ENCODE measurements at places on chromosomes 1 and 21. TPM values are rescaled to one million over a fixed set of nuclear protein-coding genes. Genes with fewer than 3 reads are reported as not detected.

The HHIPL2 gene
- 0.29 TPM for total RNA-seq

The C4BPA gene
- 0.76 TPM for total RNA-seq

The LAMB3 gene
- 2.3 TPM for total RNA-seq

The TBCE gene
- 20.2 TPM for total RNA-seq

The FAM89A gene
- total RNA-seq = 9.5 TPM

The ACOT11 gene
- 29.4 TPM for total RNA-seq

The CSMD2 gene
- 0.70 TPM for total RNA-seq

The SEMA6C gene
- 39.0 TPM for total RNA-seq

The SLC35F3 gene
- 0.99 TPM for total RNA-seq

The C1orf210 gene
- 12.9 TPM for total RNA-seq

The TMCO4 gene
- 23.2 TPM for total RNA-seq

The SMPDL3B gene
- total RNA-seq = 7.8 TPM

The OR2L2 gene
- total RNA-seq = 0.06 TPM

The DAB1 gene
- total RNA-seq = 2.8 TPM

The KIF2C gene
- 13.3 TPM for total RNA-seq

All from metanephros (tissue), 2 donors.